Fibroblast of the aortic adventitia (primary cell): ENCODE measurements at places on chromosomes 6 and 20.

GRCh38 chr6:169341706-169342105 is 88.1 kb upstream of the THBS2 start:
- DNase-seq = no peak

- no peak for DNase-seq
These were observed 249.7 kb upstream of the SYNCRIP start for GRCh38 chr6:85892346-85892745.

DNA sequence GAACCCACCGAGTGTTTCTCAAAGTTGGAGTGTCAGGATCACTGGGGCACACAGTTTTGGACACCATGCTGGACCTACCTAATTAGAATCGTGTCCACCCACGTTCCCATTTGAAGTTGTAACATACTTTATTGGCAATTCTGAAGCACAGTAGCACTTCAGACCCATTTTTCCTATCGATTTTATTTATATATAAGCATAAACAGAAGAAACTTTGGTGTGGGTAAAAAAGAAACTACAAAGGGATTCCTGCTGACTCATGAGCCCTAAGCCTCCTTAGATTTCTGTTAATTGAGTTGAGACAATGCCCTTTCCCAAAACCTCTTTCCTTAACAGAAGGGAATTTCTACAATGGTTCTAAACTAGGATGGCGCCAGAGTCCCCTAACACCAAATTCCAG is 398.0 kb downstream of the CDKAL1 start:
- peak; percentile 6 for DNase-seq

DNA sequence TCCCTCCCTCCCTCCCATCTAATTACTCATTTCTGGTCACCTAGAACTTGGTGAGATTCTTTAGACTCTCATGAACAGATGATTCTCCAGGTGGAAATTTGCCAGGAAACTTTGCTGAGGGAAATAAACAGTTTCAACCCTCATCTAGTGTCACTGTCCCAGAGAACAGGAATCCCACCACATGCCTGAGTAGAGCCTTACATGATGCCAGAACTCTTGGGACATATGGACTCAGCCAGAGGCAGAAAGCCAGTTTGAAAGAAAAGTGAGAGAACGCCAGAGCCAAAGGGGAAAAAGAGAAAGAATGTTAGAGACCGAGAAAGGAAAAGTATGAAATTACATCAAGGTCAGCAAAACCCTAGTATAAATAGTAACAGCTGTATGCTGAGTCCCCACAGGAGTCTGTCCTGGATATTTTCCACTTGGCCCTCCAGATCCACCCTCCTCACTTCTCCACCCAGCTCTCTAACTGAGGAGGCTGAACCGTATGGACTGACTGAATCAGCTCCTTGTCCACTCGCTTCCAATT is 127.5 kb upstream of the COL21A1 start:
- peak; percentile 90 for DNase-seq

DNA sequence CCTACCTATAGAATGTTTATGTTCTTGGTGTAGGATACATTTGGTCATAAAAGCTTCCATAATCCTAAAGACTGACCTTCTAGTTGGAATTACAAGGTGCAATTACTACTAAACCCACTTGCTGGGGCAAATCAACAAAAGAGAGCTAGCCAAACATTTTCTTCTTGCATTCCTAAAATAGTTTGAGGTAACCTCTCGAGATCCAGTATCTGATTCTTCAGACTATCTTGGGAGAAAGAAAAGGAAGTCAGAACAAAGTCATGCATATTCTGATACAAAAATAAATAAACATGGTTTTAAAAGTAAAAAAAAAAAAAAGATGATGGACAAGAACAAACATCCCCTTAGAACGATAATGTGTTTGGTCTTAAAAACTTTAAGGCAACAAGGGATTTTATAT is 294.2 kb upstream of the RSPO3 start:
- peak; percentile 10 for DNase-seq

DNA sequence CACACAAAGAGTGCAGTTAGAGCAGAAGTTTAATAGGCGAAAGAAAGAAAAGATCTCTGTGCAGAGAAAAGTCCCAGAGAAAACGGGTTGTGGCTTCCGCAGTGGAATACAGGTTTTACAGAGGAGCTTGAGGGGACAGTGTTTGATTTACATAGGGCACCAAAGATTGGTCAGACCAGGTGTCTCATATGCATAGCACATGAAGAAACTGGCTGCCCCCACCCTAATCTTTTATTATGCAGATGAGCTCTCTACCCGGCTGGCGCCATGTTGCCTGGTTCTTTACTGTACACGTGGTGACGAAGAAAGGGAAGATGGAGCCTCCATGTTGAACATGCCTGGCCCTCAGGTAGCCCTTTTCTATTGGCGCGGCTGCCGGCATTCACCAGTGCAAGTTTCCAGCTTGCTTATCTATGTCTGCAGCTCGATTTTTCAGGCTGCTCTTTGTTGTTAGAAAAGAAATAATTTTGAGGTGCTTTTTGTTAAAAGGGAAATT is 47.4 kb downstream of the SLC35B3 start:
- no peak for DNase-seq

DNA sequence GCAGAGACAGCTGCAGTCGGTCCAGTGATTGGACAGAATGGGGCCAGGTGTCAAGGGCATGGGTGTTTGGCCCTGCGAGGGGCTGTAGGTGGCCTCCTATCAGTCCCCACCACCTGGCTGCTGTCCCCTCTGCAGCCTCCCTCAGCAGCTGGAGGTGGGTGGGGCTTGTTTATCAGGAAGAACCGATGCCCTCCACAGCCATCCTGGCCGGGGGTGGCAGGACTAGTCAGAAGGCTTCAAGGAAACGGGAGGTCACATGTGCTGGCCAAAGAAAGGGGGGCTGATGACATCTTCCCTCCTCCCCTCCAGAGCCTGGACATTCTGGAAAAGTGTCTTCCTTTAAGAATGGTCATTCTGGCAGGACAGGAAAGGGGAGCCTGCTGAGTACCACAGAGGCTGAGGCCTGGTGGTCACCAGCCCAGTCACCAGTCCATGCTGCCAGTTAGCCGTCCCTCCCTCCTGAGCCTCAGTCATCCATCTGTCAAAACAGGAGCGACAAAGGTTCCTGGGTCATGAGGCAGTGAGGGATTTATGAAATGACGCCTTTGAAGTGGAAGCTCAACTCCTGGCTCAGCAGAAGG is 4.1 kb downstream of the FAM210B start:
- DNase-seq = no peak

- peak; percentile 33 for DNase-seq
These were observed 776 bp downstream of the PPIL1 start for GRCh38 chr6:36873612-36874442.

GRCh38 chr20:50023116-50023805 is 40.5 kb downstream of the SNAI1 start:
- no peak for DNase-seq

DNA sequence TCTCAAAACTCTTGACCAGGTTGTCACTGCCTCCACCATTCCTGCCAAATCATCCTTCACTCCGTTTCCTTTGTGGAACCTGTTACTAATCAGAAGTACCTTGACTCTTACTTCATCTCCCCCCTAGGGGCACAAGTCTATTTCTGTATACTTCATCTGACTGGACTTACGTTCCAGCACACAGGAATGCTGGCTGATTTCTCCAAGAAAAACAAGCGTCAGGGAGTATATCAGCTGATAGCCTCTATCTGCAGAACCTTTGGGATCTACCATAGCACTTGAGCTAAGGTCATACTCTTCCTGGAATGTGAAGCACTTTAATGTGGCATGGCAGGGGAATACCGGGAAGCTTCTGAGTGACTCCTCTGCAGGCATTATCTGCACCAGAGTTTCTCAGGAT is 178.1 kb upstream of the MOCS1 start:
- no peak for DNase-seq

DNA sequence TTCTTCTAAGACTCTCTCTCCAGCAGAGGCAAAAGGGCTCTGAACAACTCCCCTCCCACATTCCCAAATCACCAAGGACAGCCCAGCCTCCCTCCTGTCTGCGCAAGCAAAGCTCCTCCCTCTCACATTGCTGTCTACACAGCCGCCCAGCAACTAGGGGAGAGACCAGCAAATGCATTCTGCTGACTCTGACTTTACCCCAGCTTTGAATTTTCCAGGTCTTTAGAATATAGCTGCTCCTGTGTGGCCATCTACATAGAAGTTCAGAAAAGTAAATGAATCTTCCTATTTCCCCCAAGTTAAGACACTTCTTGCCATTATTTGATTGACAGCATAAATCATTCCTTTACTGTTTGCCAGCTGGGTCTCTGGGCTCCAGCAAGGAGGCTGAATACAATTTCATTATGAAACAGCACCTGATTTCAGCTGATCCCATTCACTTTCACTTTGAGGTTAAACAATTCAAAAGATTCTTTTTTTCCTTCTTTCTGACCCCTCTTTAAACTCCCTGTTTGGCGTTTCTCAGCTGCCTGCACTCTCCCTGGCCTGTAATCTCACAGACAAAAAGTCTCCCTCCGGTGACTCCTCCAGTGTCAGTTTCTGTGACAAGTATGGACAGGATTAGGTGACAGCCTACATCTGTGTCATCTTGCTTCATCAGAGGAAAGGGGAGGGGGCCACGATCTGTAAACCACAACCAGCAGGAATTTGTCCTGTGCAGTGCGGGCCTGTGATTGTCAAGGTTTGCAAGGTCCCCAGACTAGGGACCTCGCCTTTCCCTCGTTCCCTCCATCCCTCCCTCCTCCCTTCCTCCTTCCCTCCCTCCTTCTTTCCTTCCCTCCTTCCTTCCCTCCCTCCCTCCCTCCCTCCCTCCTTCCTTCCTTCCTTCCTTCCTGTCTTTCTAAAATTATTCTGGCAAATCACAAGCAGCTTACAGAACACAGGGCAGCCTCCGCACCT is 205.6 kb upstream of the RIN2 start:
- DNase-seq = no peak

DNA sequence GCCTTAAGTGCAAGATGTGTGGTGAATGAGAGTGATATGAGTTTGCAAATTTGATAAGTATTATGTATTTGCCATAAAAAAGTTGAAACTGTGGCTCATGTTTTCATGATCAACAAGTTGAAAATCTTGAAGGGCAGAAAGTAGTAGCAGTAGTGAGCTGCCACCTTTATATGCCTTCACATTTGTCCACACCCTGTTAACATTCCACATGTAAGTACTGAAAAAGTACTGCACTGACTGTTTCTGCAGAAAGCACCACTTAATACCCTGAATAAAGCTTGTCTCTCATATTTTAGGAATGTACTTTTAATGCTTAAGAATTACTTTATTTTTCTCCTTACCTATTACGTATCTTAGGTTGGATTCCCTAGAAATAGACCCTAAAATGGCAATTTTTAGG is 45.9 kb downstream of the FLRT3 start:
- no peak for DNase-seq

DNA sequence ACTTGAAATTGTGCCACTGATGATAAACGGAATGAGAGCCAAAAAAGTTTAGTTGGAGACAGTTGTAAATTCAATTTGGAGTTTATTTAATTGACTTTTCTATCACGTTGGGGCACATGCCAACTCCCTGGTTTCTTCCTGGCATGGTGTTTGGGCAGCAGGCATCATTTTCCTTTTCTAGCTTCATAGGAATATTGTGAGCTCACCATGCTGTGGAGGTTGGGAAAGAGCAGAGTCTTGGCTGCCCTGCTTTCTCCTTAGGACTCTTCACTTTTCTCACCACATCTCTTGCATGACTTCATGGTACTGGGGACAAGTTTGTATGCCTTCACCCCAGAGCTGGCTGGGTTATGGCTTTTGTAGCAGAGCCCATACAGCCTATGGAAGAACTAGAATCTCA is 6.4 kb downstream of the SCAND1 start:
- peak; percentile 35 for DNase-seq

DNA sequence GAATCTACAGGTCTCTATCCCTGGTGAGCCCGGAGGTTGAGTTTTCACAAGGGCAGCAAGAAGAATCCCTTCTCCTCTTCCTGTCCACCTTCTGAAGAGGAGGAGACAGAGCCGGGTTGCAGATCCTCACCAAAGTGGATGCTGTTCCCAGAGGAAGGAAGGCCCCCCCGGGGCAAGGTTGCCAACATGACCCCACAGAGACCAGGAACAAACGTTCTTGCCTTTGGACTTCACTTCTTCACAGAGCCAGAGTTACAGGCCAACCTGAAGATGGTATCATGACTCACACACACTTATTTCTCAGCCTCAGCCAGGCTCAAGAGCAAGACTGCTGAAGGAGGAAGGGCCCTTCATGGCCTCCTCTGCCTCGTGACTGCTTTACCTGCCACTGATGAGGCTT is 384.3 kb downstream of the CD83 start:
- no peak for DNase-seq

GRCh38 chr6:15911753-15912504 is 217.0 kb upstream of the MYLIP start:
- no peak for DNase-seq

- no peak for DNase-seq
These were observed 9.3 kb downstream of the PSMA7 start for GRCh38 chr20:62133864-62134263.

DNA sequence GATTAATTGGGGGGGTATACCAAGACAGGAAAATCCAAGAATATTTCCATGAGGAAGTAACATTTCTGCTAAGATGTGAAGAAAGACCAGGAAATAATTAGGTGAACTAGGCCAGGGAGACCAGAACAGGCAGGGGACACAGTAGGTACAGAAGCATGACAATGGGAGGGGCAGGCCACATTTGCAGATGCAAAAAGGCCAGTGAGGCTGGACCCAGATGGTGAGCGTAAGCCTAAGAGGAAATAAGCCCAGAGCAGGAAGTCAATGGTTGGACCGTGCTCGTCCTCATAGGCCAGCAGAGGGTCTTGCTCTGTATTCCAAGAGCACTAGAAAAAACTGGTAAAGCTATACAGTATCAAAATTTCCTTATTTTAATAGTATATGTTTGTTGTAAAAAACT is 9.4 kb downstream of the CEP162 start:
- DNase-seq = no peak

DNA sequence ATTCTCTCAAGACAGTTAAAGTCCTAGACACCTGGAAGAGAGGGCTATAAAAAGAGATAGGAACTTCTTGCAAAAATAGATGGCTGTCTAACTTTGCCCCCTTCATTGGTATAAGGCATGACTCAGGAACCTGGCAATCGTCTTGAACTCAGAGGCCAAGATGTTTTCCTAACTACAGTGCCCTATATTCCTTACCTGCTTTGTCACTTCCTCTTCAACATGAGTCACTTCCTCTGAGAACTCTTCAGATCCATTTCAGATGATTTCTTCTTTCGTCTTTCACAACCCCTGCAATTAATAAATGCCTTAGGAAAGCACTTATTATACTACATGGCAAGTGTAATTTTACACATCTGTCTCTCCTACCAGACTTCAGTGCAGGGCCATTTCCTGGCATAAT is 83.5 kb downstream of the HAO1 start:
- DNase-seq = peak; percentile 81
